Right lung (tissue), 10 donors: ENCODE measurements at places on chromosomes 4 and X. TPM values are rescaled to one million over a fixed set of nuclear protein-coding genes. Genes with fewer than 3 reads are reported as not detected.

- DNase-seq: no peak
These were observed 71.6 kb downstream of the SH3RF1 start for GRCh38 chr4:169199184-169199583.

- no peak for DNase-seq
These were observed 152.5 kb upstream of the DCAF8L1 start for GRCh38 chrX:28133763-28134162.

DNA sequence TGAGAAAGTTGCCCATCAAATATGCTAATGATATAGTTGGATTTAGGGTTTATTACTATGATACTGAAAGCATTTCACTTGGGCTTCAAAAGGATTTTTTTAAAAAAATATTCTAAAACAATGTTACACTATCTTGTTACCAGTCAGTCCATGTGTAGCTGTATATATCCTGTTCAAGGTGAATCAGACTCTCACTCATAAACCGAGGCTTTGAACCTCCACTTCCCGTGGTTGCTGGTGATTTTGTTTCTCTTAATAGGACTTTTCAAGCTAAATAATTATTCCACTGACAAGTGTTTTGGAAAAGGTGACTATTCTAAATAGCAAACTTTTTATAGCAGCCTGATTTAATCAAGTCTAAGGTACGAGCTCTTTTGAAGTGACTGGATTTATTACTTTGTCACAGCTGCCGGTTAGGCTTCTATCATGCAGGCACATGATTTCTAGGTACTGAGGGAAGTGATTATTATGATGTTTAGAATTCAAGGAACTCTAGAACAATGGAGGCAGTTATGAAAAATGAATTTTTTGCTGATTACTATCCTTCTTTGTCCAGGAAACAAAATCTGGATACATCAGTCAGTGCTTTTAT lies 287.7 kb downstream of the KCTD8 start:
- DNase-seq: no peak

DNA sequence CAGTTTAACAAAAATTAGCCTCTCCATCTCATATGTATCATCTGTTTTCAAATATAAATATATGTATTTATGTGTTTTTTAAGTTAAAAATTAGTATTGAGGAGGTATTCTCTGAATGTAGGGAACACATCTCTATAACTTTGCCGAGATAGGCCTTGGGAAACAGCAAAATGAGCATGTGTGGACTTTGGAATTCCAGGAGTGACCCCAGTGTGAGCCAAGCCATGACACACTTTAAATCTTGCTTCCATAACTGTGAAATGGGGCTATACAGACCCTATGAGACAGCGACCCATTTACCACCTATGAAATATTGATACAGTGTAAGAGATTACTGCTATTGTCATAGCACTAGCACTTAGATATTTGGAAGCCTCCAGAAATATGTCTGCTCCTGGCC lies 58.8 kb downstream of the FRMPD4 start:
- DNase-seq: no peak

DNA sequence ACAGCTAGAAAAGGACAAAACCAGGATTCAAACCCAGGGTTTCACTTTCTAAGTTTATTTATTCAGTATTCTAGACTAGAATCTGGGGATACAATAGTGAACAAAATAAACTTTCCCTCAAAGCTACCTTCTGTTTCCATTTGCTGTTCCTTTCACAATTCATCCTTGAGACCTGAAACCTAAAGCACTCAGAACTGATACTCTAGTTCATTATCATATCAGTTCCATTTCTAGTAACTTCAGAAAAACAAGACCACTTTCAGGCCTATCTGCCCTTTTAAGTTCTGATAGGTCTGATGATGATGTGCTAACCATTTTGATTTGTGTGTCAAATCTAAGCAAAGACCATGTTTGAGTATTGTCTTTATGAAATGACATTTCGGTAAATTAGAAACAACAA lies 7.8 kb upstream of the XK start:
- no peak for DNase-seq

DNA sequence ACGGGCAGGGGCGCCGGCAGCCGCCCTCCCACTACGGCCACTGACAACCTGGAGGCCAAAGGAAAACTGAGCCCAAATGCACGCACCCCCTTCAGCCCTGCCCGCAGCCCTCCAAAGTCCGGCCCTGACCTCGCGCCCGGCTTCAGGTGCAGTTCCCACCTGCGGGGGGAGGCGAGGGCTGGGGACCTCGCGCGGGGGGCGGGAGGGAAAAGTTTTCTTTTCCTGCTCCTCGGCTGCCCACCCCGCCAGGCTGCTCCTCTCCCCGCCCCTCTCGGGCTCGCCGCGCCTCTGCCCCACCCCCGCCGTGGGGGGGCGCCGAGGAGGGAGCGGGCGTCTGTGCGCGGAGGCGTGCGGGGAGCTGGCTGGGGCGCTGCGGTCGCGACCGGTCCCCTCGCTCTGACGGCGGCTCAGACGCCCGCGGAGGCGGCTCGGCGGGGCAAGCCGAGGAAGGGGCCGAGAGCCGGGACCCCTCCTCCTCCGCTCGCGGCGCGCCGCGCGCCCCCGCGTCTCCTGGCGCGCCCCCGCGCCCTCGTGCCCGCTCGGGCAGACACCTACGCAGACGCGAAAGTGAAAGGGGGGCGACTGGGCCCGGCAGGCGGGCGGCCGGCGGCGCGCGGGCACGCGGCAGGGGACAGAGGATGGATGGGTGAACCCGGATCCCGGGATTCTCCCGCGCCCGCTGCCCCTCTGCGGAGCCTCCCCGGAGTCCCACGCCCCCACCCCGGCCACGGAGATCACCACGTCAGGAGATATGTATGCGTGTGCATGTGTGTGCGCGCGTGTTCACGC lies 3.1 kb upstream of the NR3C2 start:
- DNase-seq: peak; percentile 55

Gene MID1
- polyA plus RNA-seq: 28.2 TPM

Gene SAGE1
- polyA plus RNA-seq: 0.04 TPM

Gene WWC2
- polyA plus RNA-seq: 75.2 TPM

GRCh38 chr4:27090406-27090805 lies 229.8 kb downstream of the STIM2 start:
- no peak for DNase-seq

Gene PLP1
- 8.3 TPM for polyA plus RNA-seq

GRCh38 chr4:116880625-116881024 lies 204.8 kb downstream of the TRAM1L1 start:
- no peak for DNase-seq

Gene VCX2
- polyA plus RNA-seq: not detected

GRCh38 chr4:156193800-156194199 lies 240.1 kb upstream of the CTSO start:
- no peak for DNase-seq

DNA sequence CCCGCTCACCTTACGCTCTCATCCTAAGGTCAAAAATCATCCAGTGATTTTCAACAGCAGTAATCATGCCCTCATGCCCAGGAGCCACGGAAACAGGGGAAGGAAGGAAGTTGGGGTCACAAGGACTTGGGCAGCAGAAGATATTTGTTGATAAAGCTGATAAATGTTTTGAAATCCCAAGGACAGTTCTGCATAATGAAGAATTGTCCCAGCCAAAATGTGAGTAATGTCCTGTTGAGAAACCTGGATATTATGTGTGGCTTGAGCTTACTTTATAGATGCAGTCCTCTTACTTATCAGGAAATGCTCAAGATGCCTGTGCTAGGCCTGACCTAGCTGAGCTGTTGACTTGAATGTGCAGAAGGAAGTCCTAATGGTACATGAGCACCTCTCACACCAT lies 263.0 kb upstream of the ZFP42 start:
- DNase-seq: no peak

DNA sequence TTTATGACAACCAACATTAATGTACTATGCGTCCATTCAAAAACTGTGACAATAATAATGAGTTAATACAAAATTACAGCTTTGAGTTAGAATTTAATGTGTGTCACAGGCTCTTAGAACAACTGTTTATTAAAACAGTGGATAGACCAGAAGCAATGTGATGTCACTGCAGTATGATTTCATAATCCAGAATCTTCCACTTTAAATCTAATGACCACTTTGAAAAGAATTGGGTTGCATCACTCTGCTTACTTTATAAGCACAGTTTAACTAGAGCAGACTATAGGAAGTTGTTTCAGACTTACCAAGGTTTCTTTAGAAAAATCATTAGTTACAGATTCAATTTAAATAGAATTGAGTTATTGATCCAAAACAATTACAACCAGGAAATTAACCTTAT lies 758.5 kb downstream of the KCTD8 start:
- no peak for DNase-seq

Gene EXOC1L
- not detected for polyA plus RNA-seq

Gene PRRG3
- polyA plus RNA-seq: 13.0 TPM

- DNase-seq: no peak
These were observed 143.9 kb downstream of the GLRA2 start for GRCh38 chrX:14673236-14673635.

DNA sequence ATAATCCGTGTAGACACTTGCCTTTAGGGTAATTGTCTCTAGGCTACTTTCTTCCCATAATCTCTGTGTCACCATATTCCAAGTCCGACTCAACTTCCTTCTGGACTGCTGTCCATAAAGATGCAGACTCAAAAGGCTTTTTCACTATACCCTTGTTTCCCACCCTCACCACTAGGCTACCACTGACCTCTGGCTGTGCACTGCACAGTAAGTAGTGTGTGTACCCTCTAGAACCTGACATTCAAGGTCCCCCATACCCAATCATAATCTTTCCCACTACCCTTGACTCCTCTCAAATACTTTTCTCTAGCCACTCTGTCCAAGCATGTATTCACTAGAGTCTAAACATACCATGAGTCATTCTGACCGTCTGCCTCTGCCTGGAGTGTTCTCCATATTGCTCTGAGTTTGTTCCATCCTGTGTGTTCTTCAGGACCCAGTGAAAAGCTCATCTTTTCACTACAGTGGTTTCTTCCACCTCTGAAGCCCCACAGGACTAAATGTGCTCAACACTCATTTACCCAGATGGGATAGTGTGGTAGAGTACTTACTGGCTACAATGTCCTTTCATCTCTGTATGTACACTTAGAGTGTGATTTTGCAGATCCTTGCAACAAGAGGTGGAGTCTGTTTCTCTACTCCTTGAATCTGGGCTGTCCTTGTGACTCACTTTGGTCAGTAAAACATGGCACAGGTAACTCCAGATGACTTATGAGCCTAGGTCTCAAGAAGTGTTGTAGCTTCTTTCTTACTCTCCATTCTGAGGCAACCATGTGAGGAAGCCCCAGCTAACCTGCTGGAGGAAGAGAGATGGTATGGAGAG lies 17.4 kb downstream of the JADE3 start:
- no peak for DNase-seq

DNA sequence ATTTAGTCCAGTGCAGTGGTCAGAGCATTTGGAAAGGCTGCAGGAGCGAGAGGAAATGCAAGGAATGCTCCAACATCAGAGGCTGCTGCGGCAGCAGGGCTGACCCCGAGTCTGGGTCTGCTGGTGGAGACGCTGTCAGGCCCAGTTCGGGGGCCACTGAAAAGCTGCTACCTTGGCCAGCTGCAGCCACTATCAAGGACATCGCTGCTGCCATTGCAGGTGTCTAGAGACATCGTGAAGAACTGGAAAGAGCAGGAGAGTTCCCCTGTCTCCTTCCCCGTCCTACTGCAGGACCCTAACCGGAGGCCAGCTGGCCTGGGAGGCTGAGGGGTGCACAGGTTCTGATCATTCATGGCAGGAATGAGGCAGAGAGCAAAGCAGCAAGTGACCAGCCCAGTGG lies 29.5 kb upstream of the GPR78 start:
- DNase-seq: no peak

Gene GYPB
- polyA plus RNA-seq: 12.3 TPM

GRCh38 chrX:39450234-39450977 lies 647.4 kb downstream of the BCOR start:
- no peak for DNase-seq

- no peak for DNase-seq
These were observed 636.5 kb upstream of the SLIT2 start for GRCh38 chr4:19615086-19615689.

Gene NFKB1
- polyA plus RNA-seq: 33.5 TPM

Gene HS3ST1
- polyA plus RNA-seq: 2.7 TPM

DNA sequence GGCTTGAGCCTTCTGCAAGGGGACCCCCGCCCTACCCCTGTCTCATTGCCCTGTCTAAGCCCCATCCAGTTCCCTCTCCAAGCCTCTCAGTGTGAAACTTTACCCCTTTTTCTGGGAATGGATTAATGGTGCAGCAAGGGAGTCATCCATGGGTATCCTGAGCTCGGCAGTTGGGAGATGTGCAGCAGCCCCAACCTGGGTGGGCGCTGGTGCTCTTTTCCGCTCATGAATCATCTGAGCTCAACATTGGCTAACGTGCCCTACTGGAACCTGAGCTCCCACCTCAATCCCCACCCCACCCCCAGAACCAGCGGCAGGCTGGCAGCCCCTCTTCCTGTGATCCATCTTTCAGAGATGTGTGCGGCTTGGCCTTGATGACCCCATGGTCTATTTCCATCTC lies 130.3 kb upstream of the MSX1 start:
- no peak for DNase-seq

- no peak for DNase-seq
These were observed 365.1 kb downstream of the AFF2 start for GRCh38 chrX:148865277-148866210.

- no peak for DNase-seq
These were observed 339.8 kb downstream of the PCDH7 start for GRCh38 chr4:31059753-31060522.

DNA sequence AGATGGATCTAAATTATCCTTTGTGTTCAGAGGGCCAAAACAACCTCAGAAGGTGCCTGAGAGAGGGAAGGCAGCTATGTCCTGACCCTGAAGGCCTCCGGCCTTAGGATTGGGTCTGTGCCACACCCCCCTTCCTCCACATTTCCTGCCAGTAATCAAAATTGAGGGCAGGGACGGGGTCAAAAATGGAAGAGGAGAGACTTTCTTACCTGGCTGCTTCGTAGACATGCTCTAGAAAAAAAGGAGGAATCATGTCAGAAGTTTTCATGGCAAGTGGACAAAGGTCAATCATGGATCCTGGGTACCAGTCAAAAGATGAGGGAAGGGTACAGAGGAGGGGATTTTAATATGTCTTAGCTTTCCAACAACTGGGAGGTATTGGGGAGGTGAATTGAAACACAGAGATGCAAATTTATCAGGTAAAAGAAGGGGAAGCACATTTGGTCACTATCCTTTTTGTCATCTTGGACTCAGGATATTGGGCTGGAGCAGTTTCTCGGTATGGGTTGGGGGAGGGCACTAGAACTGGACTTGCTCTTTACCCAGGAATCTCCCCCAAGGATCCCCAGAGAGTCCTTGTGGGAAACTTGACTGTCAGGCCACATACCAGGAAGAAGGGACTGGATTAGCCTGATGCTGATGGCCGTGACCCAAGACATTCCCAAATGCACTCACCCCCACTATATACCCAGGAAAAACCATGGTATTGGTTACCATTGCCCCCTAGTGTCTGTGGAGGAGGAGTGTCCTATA lies 17.1 kb downstream of the VSIG4 start:
- DNase-seq: no peak

DNA sequence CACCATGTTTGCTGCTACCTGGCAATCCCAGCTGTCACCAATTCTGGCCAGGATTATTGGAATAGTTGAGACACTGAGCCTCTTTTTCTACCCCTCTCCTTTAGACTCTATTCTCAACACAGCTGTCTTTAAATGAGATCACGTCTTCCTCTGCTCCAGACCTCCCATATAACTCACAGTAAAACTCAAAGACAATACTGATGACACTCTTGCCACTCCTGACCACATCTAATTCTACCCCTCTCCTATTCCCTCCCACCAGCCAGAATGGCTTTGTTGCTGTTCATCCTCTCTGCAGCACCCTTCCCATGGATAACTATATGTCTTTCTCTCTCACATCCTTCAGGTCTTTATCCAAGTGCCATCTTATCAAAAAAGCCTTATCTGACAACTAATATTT lies 188.6 kb upstream of the IL15 start:
- no peak for DNase-seq

Gene BOD1L1
- polyA plus RNA-seq: 64.7 TPM
